CD8-positive, alpha-beta memory T cell (primary cell): ENCODE measurements at places on chromosomes 1 and 21. TPM values are rescaled to one million over a fixed set of nuclear protein-coding genes. Genes with fewer than 3 reads are reported as not detected.

Gene PAPPA2
- total RNA-seq = 0.55 TPM

GRCh38 chr1:116471241-116471640, 98.2 kb downstream of the ATP1A1 start:
- no peak for DNase-seq

GRCh38 chr1:2242814-2243725, 15.0 kb downstream of the SKI start:
- no peak for DNase-seq

- no peak for DNase-seq
Observed at GRCh38 chr1:161382214-161383019, 14.7 kb upstream of the CFAP126 start.

Gene TP73
- total RNA-seq = 0.49 TPM

Gene CFAP74
- total RNA-seq = not detected

DNA sequence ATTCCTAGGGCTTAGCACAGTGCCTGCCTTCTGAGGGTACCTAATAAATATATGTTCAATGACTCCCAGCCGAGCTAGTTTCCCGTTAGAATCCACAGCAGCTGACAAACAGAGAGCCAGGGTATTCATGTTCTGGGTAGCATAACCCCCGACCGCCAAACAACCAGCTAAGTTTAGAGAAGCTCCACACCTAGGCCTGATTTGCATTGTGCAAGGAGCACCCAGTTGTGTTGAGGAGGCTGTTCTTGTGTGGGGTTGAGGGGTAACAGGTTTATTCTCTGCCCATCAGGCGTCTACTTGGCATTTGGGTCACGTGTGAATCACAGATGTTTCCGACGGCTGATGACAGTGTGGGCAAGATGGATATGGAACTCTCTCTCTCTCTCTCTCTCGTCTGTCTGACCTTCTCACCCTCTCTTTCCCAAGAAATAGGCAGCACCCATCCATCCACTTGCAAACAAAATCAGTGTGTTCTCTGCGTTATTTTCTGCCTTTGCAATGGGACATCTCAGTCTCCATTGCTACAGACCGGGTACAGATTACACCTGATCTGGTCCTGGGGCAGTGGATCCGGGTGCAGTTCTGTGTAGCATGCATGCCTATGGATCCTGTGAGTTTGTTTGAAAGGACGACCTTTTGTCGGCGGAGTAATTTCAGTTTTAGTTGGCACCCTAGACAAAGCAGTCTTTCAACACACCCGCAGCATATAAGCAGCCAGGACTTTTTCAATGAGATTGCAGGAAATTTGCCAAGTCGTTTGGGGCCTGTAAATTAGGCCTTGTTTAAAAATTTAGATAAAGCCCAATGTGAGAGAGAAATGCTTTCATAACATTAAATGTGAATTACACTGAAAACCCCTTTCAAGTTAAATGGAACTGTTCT, 29.4 kb downstream of the KAZN start:
- no peak for DNase-seq

Gene SRSF4
- 119 TPM for total RNA-seq

GRCh38 chr1:110430366-110430765, 20.6 kb upstream of the PROK1 start:
- DNase-seq = no peak

GRCh38 chr1:69492286-69492685, 75.4 kb upstream of the LRRC7 start:
- DNase-seq = no peak

- no peak for DNase-seq
Observed at GRCh38 chr1:103250441-103250861, 142.1 kb upstream of the COL11A1 start.

DNA sequence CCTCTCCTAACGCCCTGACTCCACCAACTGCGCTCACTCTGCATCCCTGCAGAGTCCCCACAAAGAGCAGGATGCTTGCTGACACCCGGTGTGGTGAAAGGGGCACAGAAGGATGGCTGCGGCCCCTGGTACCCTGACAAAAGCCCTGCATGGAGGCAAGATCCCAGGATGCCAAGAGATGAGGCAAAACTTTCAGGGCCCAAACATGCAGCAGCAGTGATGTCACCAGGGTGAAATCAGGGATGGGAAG, 36.6 kb downstream of the SLC9A1 start:
- no peak for DNase-seq

DNA sequence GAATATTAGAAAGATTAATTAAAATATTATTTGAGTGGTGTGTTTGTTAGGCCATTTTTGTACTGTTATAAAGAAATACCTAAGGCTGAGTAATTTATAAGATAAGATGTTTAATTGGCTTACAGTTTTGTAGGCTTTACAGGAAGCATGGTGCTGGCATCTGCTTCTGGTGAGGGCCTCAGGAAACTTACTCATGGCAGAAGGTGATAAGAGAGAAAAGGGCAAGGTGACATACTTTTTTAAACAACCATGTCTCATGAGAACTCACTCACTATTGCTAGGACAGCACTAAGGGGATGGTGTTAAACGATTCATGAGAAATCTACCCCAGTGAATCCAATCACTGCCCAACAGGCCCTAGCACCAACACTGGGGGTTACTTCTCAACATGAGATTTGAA, 56.7 kb upstream of the RGS21 start:
- no peak for DNase-seq

Gene C8B
- total RNA-seq = not detected
